ENCODE measurements at places on chromosomes 3 and 15.

DNA sequence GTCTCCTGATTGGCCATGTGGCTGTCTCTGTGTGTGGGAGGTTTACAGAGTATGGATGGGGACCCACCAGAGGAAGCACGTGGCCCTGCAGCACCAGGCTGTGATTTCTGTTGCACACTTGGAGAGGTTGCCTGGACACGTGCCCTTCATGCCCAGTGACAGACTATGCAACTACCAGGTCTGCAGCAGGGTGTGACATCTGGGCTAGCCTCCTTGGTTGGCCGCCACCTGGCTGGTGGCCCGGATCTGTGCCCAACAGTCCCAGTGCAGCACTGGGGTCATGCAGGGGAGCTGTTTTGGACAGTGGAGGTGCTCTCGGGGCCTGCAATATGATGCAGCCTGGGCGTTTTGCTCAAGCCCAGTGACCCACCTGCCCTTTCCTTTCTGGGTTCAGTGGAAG is 212.5 kb downstream of the UBE3A start:
- no peak for DNase-seq

- peak; percentile 93 for DNase-seq
These were observed 91.1 kb upstream of the TPM1 start for GRCh38 chr15:62951481-62951880.

GRCh38 chr15:42727750-42728381 is 9.1 kb downstream of the CDAN1 start:
- no peak for DNase-seq

DNA sequence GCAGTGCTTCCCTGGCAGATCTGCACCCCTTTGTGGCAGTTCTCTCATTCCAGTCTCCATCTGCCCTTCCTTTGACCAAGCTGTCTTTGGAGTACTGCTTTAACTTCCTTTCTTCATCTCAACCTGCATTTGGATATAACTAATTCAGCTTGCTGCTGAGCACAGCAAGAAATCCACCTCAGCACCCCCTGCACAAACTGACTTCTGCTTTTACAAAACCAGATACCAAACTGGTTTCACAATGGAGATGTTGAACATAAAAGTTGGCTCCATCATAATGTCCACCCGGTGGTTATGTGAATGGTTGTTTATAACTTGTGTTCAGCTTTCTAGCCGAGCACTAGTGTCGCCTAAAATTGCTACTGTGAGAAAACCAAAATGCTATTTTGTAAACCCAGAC is 341.1 kb upstream of the SEMA6D start:
- no peak for DNase-seq

DNA sequence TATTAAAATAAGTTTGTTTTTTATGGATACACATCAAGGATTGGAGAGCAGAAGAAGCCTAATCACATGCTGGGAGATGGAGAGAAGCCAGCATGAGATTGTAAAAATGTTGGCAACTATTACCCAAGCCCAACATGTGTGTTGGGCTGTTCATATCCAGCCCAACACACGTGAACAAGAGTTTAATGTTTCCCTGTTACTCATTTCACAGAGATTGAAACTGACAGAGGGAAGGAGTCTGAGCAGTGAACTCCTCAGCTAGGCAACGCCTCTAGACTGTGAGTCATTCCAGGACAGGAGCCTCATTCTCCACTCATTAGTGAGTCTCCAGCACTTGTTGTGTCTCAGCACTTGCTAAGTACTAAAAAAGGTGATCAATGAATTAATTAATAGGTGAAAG is 43.2 kb upstream of the CMSS1 start:
- peak; percentile 95 for DNase-seq

DNA sequence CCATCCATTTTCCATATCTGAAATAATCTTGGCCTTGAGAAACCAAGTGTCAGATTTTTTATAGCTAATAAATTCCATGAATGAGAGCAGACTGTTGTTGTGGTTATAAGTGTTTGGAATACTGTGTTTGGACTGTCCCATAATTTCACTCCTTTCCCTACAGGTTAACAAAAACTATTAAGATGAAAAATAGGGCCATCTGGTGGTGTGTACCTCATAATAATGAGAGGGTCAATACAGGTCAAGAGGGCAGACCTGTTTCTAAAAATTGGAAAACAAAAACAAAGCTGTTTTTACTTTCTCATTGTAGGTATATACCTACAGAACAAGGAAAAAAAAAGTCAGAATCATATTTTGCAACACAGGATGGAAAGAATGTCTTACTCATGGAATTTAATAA is 553.8 kb upstream of the SGO1 start:
- no peak for DNase-seq

All from bronchial epithelial cell (primary cell).